Vagina (tissue), 2 donors: ENCODE measurements at places on chromosomes 6 and 20. TPM values are rescaled to one million over a fixed set of nuclear protein-coding genes. Genes with fewer than 3 reads are reported as not detected.

GRCh38 chr6:21193790-21194475 is 399.6 kb upstream of the SOX4 start:
- no peak overlapping the region for H3K4me3 ChIP-seq
- H3K4me1 ChIP-seq: no peaks in the 10 kb centered on the region
- no peak for DNase-seq
- H3K36me3 ChIP-seq: no peaks in the 10 kb centered on the region

- H3K27ac ChIP-seq: no peak overlapping the region
- H3K4me3 ChIP-seq: no peak overlapping the region
- no peaks in the 10 kb centered on the region for H3K36me3 ChIP-seq
Observed at GRCh38 chr6:82779041-82779440, 286.6 kb downstream of the UBE3D start.

DNA sequence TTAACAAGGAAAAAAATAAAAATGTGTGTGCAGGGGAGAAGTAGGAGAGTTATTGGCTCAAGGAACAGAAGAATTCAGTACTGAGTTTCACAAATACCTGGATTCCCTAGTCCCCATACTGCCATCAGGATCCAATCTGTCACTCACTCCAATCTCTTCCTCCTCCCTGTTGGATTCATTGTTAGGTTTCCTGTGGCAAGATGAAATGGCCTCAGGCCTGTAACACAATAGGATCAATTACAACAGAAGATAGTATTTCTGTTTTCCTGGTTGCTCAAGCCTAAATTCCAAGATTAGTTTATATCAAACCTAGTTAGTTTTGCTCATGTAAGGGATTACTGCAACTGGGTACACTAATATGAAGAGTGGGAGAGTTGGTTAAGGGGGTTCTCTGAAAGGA is 24.4 kb downstream of the HCRTR2 start:
- no peaks in the 10 kb centered on the region for H3K36me3 ChIP-seq
- no peak overlapping the region for H3K27ac ChIP-seq
- H3K4me3 ChIP-seq: no peak overlapping the region
- H3K4me1 ChIP-seq: no peaks in the 10 kb centered on the region
- no peak for DNase-seq
- H3K27me3 ChIP-seq: no peaks in the 10 kb centered on the region

PHACTR1 gene
- total RNA-seq: 0.49 TPM
